ENCODE measurements at places on chromosomes 3 and 15.
A peak's percentile ranks its signal among the peaks of the same experiment; 100 is the strongest.

DNA sequence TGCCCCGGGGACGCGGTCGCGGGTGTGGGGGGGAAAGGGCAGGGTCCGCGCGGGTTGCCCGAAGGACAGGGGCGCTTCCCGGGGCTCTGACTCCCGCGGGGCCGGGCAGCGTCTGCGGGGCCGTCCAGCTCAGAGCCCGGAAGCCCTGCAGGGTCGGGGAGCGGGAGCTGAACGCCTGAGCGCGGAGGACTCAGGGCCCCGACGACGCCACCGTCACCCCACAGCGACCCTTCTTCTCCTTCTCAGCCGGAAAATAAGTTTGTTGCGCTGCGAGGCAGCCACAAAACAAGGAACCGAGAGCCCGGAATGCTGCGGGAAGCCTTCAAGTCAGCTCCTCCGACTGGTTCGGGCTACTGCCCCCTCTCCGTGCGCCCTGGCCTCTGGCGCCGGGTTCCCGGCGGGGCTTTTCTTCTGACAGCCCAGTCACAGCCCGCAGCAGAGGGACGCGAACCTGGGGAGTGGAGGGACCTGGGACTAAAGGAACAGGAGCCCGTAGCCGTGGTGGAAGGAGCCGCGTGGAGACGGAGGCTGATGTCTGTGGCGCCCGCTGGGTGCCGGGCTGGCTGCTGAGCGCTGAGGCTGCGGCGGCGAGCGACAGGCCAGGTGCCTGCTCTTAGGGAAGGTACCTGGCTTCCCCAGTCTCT is 484 bp downstream of the CNTN4 start:
- DNase-seq: no peak

GRCh38 chr3:70970171-70970570 is 613.4 kb downstream of the FOXP1 start:
- DNase-seq: no peak

GRCh38 chr3:169722724-169723123 is 42.1 kb downstream of the TERC start:
- DNase-seq: no peak

GRCh38 chr3:72632129-72632528 is 216.1 kb downstream of the SHQ1 start:
- DNase-seq: no peak

DNA sequence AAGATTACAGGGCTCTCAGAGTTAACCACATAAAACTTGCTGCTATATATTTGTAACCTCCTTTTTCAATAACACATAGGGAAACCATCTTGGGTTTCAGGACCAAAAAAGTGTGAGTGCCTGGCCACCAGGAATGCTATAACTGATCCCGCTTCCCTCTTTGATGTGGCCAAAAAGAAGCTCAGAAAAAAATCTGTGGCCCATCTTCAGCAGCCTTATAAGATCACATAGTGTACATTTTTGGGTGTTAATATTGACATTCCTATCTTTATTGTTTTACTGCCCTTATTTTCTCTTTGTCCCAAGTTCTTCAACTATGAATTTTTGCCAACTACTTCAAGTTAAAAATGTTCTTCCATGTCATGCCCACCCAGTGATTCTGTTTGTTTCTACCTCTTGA is 102.8 kb downstream of the LIPC start:
- no peak for DNase-seq

- no peak for DNase-seq
Observed at GRCh38 chr3:130093741-130094391, 12.2 kb downstream of the ALG1L2 start.

- no peak for DNase-seq
Observed at GRCh38 chr3:99644746-99645145, 6.4 kb downstream of the COL8A1 start.

DNA sequence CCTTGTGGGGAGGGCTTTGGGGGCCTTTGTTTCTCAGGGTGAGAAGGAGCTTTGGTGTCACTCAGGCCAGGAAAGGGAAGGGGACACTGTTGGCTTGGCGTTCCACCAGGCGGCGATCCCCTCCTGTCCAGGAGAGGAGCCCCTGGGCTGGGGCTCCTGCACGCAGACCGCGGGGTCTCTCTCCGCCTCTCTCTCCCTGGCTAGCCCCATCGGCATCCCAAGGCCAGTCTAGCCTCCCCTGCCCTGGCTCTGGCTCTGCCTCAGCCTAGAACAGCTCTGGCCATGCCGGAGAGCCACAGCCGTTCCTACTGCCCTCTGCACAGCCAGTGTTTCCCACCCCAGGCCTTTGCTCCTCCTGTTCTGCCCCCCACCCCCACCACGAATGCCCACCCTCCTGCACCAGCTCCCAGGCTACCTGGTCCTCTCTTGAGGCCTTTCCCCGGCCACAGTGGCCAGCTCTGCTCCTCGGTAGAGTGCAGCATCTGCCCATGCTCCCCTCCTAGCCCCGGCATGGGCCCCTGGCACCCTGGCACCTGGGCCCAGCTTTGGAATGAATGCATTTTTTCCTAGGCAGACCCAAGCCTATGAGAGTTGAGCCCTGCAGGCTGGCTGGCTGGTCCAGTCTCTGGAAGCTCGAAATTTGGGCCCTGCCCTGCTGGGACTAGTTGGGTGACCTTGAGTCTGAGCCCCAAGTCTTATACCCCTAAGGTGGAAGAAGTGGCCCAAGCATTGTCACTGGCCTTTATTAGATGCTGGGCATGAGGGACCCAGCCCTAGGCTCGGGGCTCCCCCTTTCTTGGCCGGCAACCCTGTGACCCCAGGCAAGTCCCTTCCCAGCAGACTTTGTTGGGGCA is 2.4 kb downstream of the PLXNA1 start:
- DNase-seq: peak; percentile 8

GRCh38 chr3:160801386-160802118 is 45.5 kb downstream of the PPM1L start:
- no peak for DNase-seq

- no peak for DNase-seq
Observed at GRCh38 chr15:59354417-59355031, 18.1 kb downstream of the MYO1E start.

DNA sequence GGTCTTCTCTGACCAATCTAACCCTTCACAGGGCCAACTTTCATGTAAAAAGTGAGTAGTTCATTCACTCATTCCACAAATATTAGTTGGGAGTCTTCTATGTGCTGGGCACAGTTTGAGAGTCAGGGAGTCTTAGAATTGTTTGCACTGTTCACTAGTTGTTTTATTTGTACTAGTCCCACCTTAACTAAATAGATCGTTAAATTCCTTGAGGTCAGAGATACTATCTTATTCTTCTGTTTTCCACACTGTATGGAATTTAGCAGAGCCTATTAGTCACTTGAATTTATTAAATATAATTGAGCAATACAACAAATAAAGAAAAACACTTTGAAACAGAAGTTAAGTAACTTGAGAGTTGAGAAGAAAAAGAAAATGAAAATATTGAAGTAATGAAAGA is 40.8 kb upstream of the SPTSSB start:
- DNase-seq: no peak

All from DMS79 (cell line).